ENCODE measurements at places on chromosomes 2 and 18. TPM values are rescaled to one million over a fixed set of nuclear protein-coding genes. Genes with fewer than 3 reads are reported as not detected.

- no peaks in the 10 kb centered on the region for H3K27me3 ChIP-seq
- no peak for DNase-seq
- H3K4me3 ChIP-seq: no peak overlapping the region
- no peaks in the 10 kb centered on the region for H3K36me3 ChIP-seq
- no peaks in the 10 kb centered on the region for H3K4me1 ChIP-seq
Measured at GRCh38 chr2:226376516-226377180, 423.0 kb downstream of the IRS1 start.

GRCh38 chr2:19046986-19047780, 311.2 kb downstream of the OSR1 start:
- DNase-seq: no peak
- no peak overlapping the region for H3K4me3 ChIP-seq
- no peaks in the 10 kb centered on the region for H3K36me3 ChIP-seq
- no peaks in the 10 kb centered on the region for H3K4me1 ChIP-seq
- no peak overlapping the region for H3K27ac ChIP-seq

DNA sequence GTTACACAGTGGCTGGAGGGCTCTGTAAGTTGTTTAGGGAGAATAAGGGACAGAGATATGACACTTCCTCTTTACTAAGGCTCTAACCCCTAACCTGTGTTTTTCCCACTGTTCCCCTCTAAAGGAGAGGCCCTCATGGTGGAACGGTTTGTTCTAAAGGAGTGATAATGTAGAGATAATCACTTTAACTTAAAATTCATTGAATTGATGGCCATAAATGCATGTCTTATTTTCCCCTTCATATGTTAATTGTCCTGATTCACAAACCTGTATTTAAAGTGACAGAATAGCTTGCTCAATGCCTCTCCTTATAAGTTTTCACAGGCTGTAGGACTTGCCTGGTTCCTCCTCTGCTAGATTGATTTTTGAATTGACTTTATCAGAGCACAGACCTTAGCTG, at the start of gene SERPINB12:
Gene SERPINB12 (plus strand): TSS at position 301 of the 400 bp plus-strand sequence. CDS start 13,791 bp downstream, outside the sequence.
- DNase-seq: no peak
- no peaks in the 10 kb centered on the region for H3K27me3 ChIP-seq
- no peak within 1 kb of the TSS for H3K4me3 ChIP-seq
- no peak within 1 kb of the TSS for H3K27ac ChIP-seq
- no peaks in the 10 kb centered on the region for H3K4me1 ChIP-seq

- no peaks in the 10 kb centered on the region for H3K36me3 ChIP-seq
- no peak for DNase-seq
- no peaks in the 10 kb centered on the region for H3K27me3 ChIP-seq
- H3K4me3 ChIP-seq: no peak overlapping the region
- no peaks in the 10 kb centered on the region for H3K4me1 ChIP-seq
Measured at GRCh38 chr2:57372237-57372984, 674.2 kb upstream of the VRK2 start.

GRCh38 chr18:64416990-64417389, 268.1 kb upstream of the LINC00305 start:
- no peak overlapping the region for H3K4me3 ChIP-seq
- no peaks in the 10 kb centered on the region for H3K27me3 ChIP-seq
- no peaks in the 10 kb centered on the region for H3K36me3 ChIP-seq
- no peaks in the 10 kb centered on the region for H3K4me1 ChIP-seq

Gene CXCR4
- 51.9 TPM for total RNA-seq

DNA sequence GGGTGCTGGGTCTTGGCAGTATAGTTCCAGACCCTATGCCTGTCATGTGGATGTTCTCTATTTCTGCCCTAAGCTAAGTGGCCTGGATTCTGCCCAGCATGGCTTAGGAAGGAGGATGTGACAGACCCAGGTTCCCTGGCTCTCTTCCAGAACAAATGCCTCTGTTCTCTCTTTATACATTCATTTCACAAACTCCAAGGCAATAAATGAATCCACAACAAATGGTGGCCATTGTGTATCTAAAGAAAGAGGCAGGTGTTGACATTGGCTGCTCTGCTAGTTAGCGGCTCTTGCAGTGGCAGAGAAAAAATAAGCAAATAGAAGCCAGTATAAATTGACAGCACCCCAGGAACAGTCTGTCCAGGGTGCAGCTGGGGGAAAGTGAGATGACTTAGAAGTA, 298.6 kb downstream of the SUCLG1 start:
- no peaks in the 10 kb centered on the region for H3K36me3 ChIP-seq
- H3K4me1 ChIP-seq: no peaks in the 10 kb centered on the region
- no peak overlapping the region for H3K27ac ChIP-seq
- H3K4me3 ChIP-seq: no peak overlapping the region
- no peak for DNase-seq
- no peaks in the 10 kb centered on the region for H3K27me3 ChIP-seq

- H3K4me3 ChIP-seq: no peak overlapping the region
- H3K36me3 ChIP-seq: no peaks in the 10 kb centered on the region
- no peaks in the 10 kb centered on the region for H3K27me3 ChIP-seq
- no peak overlapping the region for H3K27ac ChIP-seq
Measured at GRCh38 chr2:205094031-205094430, 548.8 kb downstream of the PARD3B start.

- no peak for DNase-seq
- H3K27me3 ChIP-seq: no peaks in the 10 kb centered on the region
- H3K36me3 ChIP-seq: peaks cover 4% of the 10 kb centered on the region
- H3K27ac ChIP-seq: no peak overlapping the region
Measured at GRCh38 chr2:38754506-38754905, 3.3 kb upstream of the SRSF7 start.

- peaks cover 17% of the 10 kb centered on the region for H3K36me3 ChIP-seq
- H3K4me1 ChIP-seq: peaks cover 11% of the 10 kb centered on the region
- H3K4me3 ChIP-seq: peak overlapping the region; percentile 66
- no peak for DNase-seq
Measured at GRCh38 chr2:218658671-218659257, 659 bp downstream of the ZNF142 start.

GRCh38 chr2:150605664-150606063, 118.2 kb upstream of the RND3 start:
- no peaks in the 10 kb centered on the region for H3K27me3 ChIP-seq
- DNase-seq: no peak
- H3K36me3 ChIP-seq: no peaks in the 10 kb centered on the region
- no peak overlapping the region for H3K4me3 ChIP-seq

DNA sequence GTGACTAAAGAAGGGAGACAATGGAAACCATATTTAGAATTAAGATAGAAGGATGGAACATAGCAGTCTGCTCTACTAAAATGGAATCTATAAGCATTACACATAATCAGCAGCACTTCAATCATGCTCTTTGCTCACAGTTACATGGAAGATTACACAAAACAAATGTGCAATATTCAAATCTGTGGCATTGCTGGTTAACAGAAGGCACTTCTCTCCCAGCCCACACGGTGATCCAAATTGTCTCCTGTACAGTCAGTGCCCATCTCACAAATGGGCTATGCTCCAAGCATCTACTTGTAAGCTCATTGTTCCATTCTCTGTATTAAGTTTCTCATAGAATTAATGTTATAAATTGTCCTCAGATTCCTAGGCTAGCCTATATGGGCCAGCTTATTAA, 716.6 kb downstream of the NRXN1 start:
- H3K4me1 ChIP-seq: no peaks in the 10 kb centered on the region
- no peak overlapping the region for H3K27ac ChIP-seq
- no peaks in the 10 kb centered on the region for H3K36me3 ChIP-seq
- H3K27me3 ChIP-seq: no peaks in the 10 kb centered on the region
- H3K4me3 ChIP-seq: no peak overlapping the region

DNA sequence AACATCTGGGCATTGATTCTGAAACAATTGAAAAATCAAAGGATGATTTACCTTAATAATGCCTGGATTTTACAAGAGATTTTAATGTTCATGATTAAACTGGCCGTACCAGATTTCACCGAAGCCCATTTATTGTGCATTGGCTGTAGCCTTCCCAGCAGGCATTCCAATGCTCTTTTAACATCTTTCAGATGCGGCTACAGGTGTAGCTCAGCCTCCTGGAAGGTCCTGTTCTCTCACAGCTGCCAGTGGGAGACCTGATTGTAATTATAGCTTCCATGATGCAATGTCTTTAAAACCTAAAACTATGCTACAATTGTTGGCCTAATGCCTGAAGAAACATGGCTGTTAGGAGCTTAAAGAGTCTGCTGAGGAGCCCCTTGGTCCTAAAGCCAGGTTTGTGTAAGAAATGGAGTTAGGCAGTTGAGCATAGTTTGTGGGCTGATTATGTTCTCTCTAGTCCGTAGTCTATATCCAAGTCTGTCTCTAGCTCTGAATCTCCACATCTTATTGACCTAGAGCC, 147.4 kb downstream of the CERS6 start:
- H3K27me3 ChIP-seq: no peaks in the 10 kb centered on the region
- H3K4me3 ChIP-seq: no peak overlapping the region
- H3K27ac ChIP-seq: no peak overlapping the region
- no peak for DNase-seq
- H3K36me3 ChIP-seq: no peaks in the 10 kb centered on the region
- H3K4me1 ChIP-seq: no peaks in the 10 kb centered on the region

Gene LIMS4
- 2.9 TPM for total RNA-seq

DNA sequence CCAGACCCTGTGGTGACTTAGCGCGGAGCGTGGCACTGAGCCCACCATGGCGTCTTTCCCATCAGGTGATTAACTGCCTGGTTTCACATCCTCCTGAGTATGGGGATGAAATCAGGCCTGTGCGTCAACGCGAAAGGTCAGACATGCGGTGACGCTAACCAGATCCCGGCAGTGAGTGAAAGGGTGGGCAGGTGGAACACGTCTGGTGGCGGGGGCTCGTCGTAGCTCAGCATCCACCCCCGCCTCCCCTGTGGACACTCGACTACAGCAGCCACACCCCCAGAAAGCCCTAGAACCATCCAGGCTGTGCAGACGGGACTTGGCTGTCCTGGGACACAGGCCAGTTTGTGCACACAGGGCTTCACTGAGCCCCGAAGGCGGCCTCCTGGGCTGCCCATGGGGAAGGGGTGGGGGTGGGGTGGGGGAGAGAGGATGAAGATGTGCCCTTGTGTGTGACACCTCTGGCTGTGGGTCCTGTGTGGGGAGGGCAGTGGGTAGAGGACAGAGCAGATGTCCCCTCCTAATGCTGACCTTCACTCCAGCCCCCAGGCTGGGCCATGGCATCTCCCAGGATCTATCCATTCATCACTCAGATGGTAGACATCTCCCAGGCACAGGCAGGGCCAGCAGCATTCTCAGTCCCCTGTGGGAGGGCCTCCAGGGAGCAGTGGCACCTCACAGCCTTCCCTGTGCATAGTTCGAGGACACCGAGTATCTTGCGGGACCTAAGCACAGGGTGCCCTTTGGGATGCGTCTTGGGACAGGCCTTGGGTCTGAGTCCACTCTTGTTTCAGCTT, 27.5 kb downstream of the RAMP1 start:
- no peaks in the 10 kb centered on the region for H3K27me3 ChIP-seq
- no peaks in the 10 kb centered on the region for H3K36me3 ChIP-seq
- peak overlapping the region; percentile 72 for H3K27ac ChIP-seq
- DNase-seq: peak; percentile 19

DNA sequence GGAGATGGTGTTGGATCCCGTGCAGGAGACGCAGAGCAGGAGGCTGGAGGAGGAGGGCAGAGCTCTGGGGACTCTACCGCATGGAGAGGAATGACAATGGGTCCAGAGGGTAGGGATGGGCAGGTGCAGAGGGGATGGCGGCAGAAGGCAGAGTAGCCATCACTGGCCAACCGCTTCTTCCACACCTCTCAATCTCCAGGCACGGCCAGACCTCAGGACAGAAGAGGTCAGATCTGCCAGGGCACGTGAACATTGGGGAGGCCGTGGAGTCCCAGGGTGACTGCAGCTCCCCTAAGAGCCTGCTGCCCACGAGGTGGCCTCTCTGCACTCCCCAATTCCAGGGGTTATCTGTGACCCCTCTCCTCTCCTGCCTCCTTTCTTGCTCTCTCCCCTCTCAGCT, 162.7 kb upstream of the HDAC4 start:
- no peak overlapping the region for H3K27ac ChIP-seq
- peaks cover 2% of the 10 kb centered on the region for H3K27me3 ChIP-seq
- no peak overlapping the region for H3K4me3 ChIP-seq
- no peaks in the 10 kb centered on the region for H3K4me1 ChIP-seq
- DNase-seq: no peak

GRCh38 chr2:176246331-176246730, 22.9 kb upstream of the MTX2 start:
- H3K4me1 ChIP-seq: no peaks in the 10 kb centered on the region
- no peak overlapping the region for H3K27ac ChIP-seq
- H3K36me3 ChIP-seq: no peaks in the 10 kb centered on the region
- no peak for DNase-seq
- H3K27me3 ChIP-seq: no peaks in the 10 kb centered on the region
- no peak overlapping the region for H3K4me3 ChIP-seq
